ENCODE measurements at places on chromosomes 11 and 22.

DNA sequence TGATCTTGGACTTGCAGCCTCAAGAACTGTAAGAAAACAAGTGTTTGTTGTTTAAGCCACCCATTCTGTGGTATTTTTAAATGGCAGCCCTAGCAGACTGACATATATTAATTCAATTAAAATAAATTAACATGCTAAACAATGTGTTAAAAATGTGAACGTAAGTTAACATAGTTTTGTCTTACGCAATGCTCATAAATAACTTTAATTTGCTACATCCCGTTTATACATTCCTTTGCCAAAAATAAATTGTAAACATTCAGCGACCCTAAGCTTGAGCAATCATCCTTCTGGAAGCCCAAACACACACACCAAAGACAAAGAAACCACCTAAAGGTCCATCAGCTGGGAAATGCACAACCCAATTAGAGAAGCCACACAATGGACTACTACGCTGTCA lies 70.4 kb downstream of the CELSR1 start:
- DNase-seq = peak; percentile 47

- no peak for DNase-seq
Observed at GRCh38 chr22:41772645-41773044, 27.8 kb upstream of the CCDC134 start.

DNA sequence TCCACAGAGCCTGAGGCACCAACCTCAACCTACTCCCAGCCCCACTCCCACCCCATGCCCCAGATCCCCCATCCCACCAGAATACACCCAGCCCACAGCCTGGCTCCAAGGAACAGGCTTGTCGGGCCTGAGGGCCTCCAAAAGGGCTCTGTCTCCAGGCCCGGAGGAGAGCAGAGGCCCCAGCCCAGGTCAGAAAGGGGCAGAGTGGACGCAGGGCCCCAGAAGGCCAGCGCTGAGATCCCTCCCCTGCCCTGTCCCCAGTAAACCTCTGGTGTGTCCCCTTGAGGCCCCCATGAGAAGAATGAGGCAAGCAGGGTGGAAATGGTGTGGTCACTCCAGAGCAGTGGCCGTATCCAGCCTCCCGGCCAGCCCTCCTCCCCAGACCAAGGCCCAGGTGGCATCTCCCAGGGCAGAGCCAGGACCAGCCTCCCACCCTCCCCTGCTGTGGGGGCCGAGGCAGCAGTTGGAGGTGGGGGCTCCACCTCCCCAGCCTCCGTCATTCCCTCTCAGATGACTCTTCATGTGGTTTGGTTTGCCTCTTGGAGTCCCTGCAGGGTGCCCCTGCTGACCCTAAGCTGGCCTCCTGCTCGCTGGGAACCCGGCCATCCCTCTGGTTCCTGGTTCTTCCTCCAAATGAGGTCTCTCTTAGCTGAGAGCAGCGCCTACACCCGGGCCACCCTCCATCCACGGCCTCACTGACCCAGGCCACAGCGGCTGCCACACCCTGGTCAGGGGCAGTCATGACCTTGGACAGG lies 195.0 kb downstream of the IGLL1 start:
- no peak for DNase-seq

- no peak for DNase-seq
Observed at GRCh38 chr11:67381244-67381972, 8.0 kb upstream of the CLCF1 start.

DNA sequence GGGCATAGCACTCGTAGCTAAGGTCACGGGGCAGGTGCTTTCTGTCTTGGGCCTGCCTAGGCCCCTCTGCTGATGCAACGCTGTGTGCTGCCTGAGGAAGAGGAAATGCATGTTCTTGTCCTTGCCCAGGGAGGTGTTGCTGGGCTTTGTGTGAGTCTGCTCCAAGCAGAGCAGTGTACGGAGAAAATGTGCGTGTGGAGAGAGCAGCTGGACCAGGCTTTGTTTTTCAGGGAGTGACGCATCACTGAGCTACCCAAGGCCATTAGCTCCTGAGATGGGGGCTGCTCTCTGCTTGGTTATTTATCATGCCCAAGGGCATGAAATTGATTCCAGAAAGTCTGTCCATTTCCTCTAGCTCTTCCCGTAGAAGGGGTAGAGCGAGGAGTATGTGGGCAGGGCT lies 82.9 kb upstream of the THY1 start:
- no peak for DNase-seq

GRCh38 chr11:44351898-44352498 lies 42.1 kb upstream of the ALX4 start:
- DNase-seq = no peak

- no peak for DNase-seq
Observed at GRCh38 chr11:32447252-32447651, 11.9 kb upstream of the WT1 start.

GRCh38 chr11:34648036-34648435 lies 27.1 kb downstream of the EHF start:
- no peak for DNase-seq

GRCh38 chr11:78112582-78113275 lies 26.7 kb downstream of the ALG8 start:
- DNase-seq = no peak

DNA sequence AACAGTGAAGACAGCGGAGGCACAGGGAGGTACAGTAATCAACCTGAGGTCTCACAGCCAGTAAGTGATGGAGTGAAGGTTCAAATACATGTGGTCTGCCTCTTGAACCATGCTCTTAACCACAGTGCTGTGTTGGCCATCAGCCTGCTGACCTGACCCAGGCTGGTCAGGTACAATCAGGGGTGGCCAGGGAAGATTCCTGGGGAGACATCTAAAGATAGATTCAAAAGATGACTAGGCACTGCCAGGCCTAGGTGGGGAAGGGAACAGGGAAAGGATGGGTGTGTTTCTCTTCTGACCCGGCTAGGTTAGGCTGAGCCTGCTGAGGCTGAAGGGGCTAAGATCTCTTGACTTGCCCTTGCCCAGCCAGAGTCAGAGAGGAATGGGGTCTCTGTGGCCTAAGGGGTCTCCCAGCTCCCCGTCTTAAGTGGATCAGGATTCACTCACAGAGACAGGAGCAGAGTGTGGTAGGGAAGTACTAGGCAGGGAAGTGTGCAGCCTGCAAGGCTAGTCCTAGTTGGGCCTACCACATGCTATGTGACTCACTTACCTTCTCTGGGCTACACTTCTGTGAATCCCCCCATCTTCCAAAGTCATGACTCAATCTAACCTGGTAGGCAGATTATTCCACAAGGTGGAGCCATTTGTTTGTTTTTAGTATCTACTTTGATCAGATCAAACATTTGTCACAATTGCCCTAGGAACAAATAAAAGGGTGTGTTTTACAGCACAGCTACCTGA lies 10.4 kb upstream of the SREBF2 start:
- no peak for DNase-seq

GRCh38 chr11:126594921-126595367 lies 239.5 kb downstream of the ST3GAL4 start:
- DNase-seq = no peak

- DNase-seq = no peak
Observed at GRCh38 chr11:102528618-102529017, 1.9 kb downstream of the MMP7 start.

DNA sequence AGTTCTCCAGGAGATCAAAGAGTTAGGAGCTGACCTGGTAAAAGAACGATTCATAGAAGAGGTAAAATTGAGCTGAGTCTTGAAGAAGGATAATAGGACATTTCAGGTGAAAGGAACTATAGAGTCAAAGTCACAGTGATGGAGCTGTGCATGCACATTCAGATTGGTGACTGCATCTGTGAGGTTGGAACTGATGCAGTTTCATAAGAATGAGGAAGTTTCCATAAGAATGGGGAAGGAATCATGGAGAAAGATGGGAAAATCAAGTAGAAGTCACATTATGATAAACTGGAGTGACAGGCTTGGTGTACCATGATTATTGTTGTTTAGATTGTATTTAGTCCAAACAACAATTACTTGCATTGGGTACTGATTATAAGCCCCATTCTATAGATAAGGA lies 232.2 kb downstream of the FAM76B start:
- no peak for DNase-seq

- peak; percentile 66 for DNase-seq
Observed at GRCh38 chr22:50148991-50149721, 21.4 kb upstream of the PANX2 start.

DNA sequence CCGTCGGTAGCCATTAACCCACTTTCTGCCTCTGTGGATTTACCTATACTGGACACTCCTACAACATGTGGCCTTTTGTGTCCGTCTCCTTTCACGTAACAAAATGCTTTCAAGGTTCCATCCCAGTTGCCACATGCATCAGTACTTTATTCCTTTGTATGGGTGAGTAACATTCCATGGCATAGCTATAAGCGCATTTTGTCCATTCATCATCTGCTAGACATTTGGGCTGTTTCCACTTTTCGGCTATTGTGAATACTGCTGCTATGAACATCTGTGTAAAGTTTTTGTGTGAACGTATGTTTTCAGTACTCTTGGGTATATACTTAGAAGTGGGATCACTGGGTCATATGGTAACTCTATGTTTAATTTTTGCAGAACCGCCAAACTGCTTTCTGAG lies 257.2 kb downstream of the ST3GAL4 start:
- no peak for DNase-seq

DNA sequence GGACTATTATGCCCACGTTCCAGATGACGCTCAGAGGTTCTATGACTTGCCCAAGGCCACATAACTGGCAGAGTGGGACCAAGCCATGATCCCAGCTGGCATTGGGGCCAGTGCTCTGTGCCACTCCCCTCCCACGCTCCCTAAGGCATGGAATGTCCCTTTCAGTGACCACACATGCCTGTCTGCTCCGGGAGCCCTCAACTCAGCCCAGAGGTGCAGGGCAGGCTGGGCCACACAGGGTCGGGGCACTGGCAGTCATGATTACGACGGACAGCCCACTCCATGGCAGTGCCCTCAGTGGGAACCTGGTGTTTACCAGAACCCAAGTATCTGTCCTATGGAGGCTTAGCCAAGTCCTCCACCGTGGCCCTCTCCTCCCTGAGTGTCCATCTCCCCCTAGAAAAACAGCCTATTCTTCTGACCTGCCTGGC lies 10.0 kb downstream of the RHBDD3 start:
- no peak for DNase-seq

DNA sequence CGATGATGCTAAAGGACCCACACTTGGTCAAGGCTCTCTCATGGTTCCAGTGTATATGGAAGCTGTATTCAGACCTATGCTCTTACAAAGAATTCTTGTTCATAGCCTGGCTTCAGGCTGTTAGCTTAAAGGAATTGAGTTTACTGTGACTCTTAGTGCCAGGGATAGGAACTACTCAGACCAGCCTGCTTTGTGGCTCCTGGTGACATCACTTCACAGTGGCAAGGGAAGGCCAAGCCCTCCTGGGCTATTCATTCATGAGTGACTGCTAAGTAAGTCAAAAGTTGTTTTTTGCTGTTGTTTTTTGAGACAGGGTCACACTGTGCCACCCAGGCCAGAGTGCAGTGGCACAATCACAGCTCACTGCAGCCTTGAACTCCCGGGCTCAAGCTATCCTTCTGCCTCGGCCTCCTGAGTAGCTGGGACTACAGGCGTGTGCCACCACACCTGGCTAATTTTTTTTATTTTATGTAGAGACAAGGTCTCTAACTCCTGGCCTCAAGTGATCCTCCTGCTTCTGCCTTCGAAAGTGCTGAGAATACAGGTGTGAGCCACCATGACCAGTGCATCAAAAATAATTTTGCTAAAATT lies 9.6 kb downstream of the ART5 start:
- no peak for DNase-seq

- no peak for DNase-seq
Observed at GRCh38 chr11:65084598-65085375, 765 bp downstream of the ZFPL1 start.

- no peak for DNase-seq
Observed at GRCh38 chr11:15836795-15837194, 519.6 kb downstream of the SOX6 start.

GRCh38 chr11:66324664-66325063 lies 7.8 kb upstream of the CD248 start:
- no peak for DNase-seq
